ENCODE measurements at places on chromosomes 5 and 9.
A peak's percentile ranks its signal among the peaks of the same experiment; 100 is the strongest.

DNA sequence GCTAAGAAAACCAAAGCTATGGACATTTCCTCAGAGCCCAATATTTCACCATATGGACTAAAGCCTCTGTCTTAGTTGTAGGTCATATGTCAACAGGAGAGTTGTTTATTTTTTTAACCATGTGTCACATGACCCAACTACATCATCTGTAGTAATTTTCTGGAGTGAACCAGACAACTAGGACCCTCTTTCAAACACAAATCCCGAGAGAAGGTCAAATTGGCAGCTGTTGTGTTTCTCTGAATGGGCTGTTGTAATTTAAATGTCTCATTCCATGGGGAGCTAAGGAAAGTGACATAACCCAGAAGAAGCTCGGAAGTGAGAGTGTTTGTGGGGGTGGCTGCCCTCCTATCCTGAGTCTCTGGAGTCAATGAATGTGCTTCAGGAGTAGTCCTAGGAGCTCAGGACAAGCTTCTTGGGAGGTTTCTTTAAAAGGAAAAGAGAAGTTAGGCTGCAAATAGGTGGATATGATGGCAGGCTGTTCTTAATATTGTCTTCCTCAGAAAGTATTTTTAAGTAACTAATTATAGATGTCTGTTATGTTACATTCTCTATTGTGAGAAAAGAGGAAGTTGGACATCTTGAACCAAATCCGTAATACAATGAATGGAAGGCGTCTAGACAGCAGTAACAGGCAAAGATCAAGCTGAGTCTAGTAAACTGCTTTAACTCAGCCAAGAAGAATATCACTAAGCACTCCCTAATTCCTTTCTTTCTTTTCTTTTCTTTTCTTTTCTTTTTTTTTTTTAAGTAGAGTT lies 50.1 kb downstream of the TMEM167A start:
- DNase-seq, result no peak

DNA sequence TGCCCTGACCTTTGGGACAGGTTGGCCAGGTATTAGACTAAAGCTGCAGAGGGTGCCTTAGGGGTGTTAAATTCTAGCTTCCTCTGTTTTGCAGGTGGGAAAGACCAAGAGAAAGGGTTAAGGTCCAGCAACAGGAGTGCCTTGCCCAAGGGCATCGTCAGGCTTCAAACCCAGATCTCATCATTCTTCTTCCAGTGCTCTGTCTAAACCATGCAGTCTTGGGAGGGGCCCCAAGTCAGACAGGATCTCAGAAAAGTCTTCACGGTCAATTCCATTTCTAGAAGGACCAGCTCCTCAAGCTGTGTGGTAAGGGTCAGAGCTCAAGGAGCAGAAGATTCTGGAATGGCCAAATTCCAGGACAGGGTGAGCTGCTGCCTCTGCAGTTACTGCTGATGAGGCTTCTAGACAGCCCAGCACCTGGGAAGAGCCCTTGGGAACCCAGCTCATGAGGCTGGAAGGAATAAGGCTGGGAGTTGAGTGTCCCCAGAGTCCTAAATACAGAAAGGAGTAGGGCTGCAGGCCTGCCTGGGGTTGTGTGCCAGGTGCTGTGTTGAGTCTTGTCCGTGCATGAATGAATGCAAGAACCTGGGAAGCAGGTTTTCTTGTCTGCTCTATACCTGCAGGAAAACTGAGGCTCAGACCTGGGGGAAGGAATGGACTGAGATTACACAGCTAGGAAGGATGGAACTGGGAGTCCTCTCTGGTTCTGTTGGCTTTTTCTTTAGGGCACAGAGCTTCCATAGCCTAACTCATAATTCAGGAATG lies 69.3 kb downstream of the WWC1 start:
- DNase-seq, result no peak

- no peak for DNase-seq
Observed at GRCh38 chr9:87469793-87470465, 27.7 kb upstream of the DAPK1 start.

DNA sequence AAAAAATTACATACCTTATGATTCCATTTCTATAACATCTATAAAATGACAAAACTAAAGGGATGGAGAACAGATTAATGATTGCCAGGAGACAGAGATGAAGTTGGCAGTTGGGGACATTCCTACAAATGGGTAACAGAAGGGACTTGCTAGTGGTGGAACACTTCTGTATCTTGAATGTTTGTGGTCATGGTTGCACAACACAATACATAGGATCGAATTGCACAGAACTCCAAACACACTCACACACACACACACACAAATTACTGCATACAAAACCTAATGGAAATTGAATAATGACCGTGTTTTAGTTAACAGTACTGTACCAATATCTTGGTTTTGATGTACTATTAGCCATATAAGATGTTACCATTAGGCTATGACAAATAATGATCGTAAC lies 330.7 kb upstream of the POU5F2 start:
- DNase-seq, result no peak

GRCh38 chr5:40198736-40199135 lies 481.0 kb upstream of the PTGER4 start:
- DNase-seq, result peak; percentile 19

DNA sequence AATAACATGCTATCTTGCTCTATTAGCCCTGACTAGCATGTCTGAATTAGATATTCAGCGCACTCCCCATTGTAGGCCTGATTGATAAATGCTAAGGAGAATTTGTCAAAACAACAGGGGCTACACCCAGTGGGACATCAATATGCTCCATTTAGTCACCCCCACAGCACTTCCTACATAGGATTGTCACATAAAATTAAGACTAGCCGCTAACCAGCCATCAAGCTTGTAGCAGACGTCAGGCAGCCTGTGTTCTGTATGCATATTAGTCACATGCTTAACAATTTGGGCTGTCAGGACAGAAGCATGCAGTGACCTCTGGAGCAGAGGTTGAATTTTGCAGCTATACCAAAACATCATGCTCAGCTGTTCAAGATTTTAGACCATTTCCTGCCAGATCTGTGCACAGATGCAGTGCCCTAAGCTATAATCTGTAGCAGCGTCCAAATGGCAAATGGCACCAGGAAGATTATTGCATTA lies 197.4 kb upstream of the ISL1 start:
- DNase-seq, result no peak

DNA sequence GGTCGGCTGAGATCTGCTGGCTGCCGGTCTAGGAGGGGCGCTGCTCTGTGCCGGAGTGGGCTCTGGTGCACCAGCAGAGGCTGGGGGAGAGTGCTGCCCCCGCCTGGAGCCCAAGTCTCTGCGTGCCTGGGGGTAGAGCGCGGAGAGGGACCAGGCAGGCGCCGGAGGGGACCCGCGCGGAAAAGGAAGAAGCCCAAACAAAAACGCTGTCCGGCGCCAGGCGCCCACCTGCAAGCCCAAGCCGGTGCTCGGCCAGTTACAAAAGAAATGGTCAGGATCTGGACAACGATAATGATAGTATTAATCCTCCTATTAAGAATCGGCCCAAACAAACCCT lies 571 bp upstream of the S1PR3 start:
- DNase-seq, result no peak

DNA sequence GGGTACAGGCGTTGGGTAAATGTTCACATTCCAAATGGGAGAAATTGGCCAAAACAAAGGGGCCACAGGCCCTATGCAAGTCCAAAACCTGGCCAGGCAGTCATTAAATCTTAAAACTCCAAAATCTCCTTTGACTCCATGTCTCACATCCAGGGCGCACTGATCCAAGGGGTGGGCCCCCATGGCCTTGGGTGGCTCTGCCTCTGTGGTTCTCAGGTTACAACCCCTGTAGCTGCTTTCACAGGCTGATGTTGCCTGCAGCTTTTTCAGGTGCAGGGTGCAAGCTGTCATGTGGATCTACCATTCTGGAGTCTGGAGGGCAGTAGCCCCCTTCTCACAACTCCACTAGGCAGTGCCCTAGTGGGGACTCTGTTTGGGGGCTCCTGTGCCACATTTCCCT lies 44.8 kb downstream of the NLN start:
- DNase-seq, result no peak

- DNase-seq, result peak; percentile 7
Observed at GRCh38 chr5:148085977-148086705, 22.4 kb downstream of the SPINK5 start.

DNA sequence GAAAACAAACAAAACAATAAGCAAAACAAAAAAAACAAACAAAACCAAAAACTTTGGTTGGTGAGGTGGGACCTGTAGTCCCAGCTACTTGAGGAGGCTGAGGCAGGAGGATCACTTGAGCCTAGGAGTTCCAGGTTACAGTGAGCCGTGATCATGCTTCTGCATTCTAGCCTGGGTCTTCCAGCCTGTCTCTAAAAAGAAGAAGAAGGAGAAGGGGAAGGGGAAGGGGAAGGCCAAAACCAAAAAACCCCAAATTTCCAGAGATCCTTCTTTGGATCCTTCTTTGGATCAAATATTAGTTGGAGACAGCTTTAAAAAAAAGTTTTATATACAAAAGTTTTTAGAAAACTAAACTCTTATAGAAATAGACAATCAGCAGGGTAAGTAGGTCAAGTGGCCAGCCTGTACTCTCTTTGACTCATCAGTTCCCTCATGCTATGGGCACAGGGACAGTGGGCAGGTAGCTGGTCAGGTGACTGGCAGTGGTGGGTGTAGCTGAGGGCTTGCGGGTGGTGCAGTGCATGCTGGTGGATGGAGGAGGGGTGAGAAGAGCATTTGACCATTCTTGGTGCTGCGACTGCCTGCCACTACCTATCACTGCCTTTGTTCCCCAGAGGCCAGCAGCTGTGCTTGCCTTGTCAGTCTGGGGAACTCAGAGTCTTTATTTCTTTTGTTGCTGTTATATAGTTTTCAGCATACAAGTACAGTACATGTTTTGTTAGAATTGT lies 12.6 kb downstream of the RCL1 start:
- no peak for DNase-seq

- no peak for DNase-seq
Observed at GRCh38 chr9:33443047-33443446, 4.3 kb downstream of the AQP3 start.

- DNase-seq, result no peak
Observed at GRCh38 chr5:140828362-140828737, 590 bp downstream of the PCDHA6 start.

GRCh38 chr5:28301712-28302111 lies 1263.3 kb upstream of the CDH9 start:
- DNase-seq, result peak; percentile 3

GRCh38 chr9:130171226-130172148 lies 717 bp upstream of the NCS1 start:
- no peak for DNase-seq

GRCh38 chr9:5922192-5922591 lies 31.5 kb downstream of the MLANA start:
- no peak for DNase-seq
